ENCODE measurements at places on chromosomes 1 and 21.

DNA sequence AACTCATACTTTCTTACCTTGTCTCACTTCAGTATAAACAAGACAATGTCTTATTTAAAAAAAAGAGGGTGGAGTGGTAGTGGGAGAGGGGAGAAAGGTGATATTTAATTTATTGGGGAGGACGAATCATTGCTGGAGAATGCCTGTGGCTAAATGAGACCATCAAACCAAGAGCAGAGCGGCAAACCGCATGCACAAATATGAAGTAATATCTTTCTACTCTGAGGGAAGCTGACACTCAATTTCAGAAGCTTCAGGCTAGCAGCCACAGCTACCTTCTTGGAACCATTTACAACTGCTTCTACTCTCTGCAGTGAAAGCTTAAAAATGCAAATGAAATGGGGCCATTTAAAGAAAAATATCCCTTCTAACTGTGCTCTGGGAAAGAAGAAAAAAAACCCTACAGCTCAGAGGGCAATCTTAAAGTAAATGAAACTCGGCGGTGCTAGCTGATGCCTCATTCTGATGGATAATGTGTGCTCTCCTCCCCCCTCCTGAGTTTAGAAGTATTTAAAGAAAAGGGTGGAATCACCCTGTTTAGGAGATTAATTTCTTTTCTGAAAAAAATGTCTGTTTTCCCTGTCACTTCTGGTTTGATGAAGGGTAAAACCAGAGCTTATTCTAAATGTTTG lies 178.2 kb upstream of the CAMK1G start:
- no peak for DNase-seq

DNA sequence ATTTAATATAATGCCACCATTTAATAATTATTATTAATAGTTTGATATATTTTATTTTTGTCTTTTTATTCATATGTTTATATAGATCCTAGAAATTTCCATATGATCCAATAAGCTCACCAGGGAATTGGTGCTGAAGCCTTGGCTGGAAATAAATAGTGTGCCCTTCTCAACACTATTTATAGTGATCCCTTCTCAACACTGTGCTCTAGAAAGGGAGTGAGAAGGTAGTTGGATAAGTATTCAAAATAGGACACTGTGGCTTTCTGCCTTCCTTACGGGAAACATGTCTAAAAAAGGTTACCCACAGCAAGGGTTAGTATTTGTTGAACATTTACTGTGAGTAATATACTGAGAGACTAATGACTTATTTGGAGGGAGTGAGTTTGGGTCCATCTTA lies 496.1 kb downstream of the NEGR1 start:
- DNase-seq, result no peak

GRCh38 chr1:115326419-115326818 lies 11.6 kb downstream of the NGF start:
- no peak for DNase-seq

GRCh38 chr1:201530741-201531531 lies 8.0 kb upstream of the NAV1 start:
- DNase-seq, result peak; percentile 65
